SJCRH30 (cell line): ENCODE measurements at places on chromosomes 12 and 14.
A peak's percentile ranks its signal among the peaks of the same experiment; 100 is the strongest.

GRCh38 chr14:102691763-102692162, 85.5 kb upstream of the TRAF3 start:
- DNase-seq, result no peak
- no peaks in the 10 kb centered on the region for H3K27me3 ChIP-seq
- no peak overlapping the region for H3K27ac ChIP-seq
- no peaks in the 10 kb centered on the region for H3K4me1 ChIP-seq

DNA sequence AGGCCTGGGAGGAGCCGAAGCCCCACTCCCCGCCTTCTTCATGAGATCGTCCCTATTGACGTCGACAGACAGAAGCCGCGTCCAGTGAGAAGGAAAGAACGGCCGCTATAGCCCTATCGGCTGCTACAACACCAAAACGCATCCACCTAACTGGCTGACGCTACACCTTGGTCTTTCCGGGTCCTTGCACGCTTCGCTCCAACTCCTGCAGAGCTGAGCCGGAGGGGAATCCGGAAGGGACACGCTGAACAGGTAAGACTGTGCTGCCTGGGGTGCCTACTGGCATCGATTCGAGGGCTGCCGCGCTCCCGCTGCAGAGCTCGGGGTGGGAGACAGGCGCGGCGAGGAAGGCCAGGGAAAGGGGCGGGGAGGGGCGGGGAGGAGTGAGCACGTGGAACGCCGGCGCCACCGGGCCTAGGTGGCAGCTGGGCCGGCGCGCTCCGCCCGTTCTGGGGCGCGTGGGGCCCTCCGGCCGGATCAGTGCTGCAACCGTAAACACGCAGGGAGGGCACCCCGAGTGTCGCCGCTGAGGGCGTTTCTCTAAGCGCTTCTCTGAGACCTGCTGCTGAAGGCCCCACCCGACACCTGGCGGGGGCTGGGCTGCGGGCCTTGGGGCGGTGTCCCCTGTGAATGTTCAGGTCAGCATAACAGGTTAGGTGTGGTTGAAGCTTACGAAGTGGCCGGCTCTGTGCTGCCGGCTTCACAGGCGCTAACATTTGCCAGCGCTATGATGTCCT, at the start of gene DCAF4:
Gene DCAF4 (plus strand): TSS at position 173 of the 737 bp plus-strand sequence. CDS start 11,515 bp downstream, outside the sequence.
- peak; percentile 98 for DNase-seq
- H3K27ac ChIP-seq, result peak within 1 kb of the TSS; percentile 60
- H3K4me1 ChIP-seq, result no peaks in the 10 kb centered on the region

GRCh38 chr12:116123451-116124258, 153.8 kb downstream of the MED13L start:
- H3K27me3 ChIP-seq, result no peaks in the 10 kb centered on the region
- H3K27ac ChIP-seq, result peak overlapping the region; percentile 99
- H3K36me3 ChIP-seq, result no peaks in the 10 kb centered on the region
- peak overlapping the region; percentile 39 for H3K4me3 ChIP-seq

DNA sequence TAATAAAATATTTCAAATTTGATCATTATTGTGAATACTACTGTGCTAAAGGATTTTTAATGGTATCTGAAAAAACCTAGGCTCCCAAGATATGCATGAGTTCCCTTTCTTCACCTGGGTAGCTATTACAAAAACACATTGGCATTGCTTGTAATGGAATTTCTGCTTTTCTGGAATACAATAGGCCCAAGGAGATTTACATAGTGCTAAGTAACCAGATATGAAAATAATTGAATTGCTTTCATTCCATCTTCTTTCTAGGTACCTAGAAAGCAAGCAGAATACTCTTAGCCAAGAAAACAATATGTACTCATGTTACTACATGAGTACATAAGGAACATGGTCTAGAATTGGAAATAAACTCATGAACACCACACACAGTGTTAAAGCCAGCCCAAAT, 291.9 kb downstream of the KCNC2 start:
- H3K36me3 ChIP-seq, result no peaks in the 10 kb centered on the region
- no peak for DNase-seq
- peaks cover 4% of the 10 kb centered on the region; the same call in 1 of the 2 replicates for H3K4me1 ChIP-seq

GRCh38 chr12:110079477-110080400, 31.4 kb upstream of the C12orf76 start:
- no peak overlapping the region for H3K27ac ChIP-seq
- peaks cover 3% of the 10 kb centered on the region; the same call in 1 of the 2 replicates for H3K27me3 ChIP-seq
- no peaks in the 10 kb centered on the region for H3K36me3 ChIP-seq

GRCh38 chr12:119980242-119980641, 8.8 kb upstream of the BICDL1 start:
- no peak overlapping the region for H3K27ac ChIP-seq
- no peak for DNase-seq
- H3K27me3 ChIP-seq, result no peaks in the 10 kb centered on the region
- no peak overlapping the region for H3K4me3 ChIP-seq
- no peaks in the 10 kb centered on the region for H3K4me1 ChIP-seq
- no peaks in the 10 kb centered on the region for H3K36me3 ChIP-seq

- no peak overlapping the region for H3K27ac ChIP-seq
- no peaks in the 10 kb centered on the region for H3K36me3 ChIP-seq
- H3K4me1 ChIP-seq, result peaks cover 34% of the 10 kb centered on the region
- peak; percentile 67 for DNase-seq
- H3K4me3 ChIP-seq, result no peak overlapping the region
Observed at GRCh38 chr14:76486251-76486743, 110.4 kb downstream of the ESRRB start.

DNA sequence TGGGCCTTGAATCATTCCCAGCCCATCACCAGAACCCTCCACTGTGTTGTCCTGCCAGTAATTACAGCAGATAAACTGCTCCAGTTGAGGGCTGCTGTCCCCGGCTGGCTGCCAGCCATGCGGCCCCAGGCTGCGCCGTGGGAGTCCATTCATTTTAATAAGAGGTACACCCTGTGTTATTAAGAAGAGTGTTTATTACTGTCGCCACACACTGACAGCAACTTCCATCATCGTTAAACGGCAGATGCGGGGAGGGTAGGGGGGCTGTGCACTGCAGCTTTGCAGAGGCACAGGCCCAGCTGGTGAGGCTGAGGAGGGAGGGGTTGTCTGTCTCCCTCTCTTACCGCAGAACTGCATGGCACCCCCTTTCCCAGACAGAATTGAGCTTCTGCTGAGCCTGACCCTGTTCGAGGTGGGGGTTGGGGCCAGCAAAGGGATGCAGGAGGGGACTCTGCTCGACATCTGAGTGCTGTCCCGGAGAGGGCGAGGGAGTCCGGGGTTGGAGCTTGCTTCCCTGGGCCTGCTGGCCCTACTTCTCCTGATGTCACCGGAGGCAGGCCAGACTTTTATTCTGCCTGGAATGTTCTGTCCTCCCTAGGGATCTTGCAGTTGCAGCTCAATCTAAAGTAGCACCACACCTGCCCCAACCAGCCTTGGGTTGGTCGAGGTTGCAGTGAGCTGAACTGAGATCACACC, 33.8 kb upstream of the GPATCH2L start:
- no peak overlapping the region for H3K4me3 ChIP-seq
- H3K27ac ChIP-seq, result no peak overlapping the region
- no peaks in the 10 kb centered on the region for H3K36me3 ChIP-seq
- no peaks in the 10 kb centered on the region for H3K4me1 ChIP-seq
- H3K27me3 ChIP-seq, result no peaks in the 10 kb centered on the region

DNA sequence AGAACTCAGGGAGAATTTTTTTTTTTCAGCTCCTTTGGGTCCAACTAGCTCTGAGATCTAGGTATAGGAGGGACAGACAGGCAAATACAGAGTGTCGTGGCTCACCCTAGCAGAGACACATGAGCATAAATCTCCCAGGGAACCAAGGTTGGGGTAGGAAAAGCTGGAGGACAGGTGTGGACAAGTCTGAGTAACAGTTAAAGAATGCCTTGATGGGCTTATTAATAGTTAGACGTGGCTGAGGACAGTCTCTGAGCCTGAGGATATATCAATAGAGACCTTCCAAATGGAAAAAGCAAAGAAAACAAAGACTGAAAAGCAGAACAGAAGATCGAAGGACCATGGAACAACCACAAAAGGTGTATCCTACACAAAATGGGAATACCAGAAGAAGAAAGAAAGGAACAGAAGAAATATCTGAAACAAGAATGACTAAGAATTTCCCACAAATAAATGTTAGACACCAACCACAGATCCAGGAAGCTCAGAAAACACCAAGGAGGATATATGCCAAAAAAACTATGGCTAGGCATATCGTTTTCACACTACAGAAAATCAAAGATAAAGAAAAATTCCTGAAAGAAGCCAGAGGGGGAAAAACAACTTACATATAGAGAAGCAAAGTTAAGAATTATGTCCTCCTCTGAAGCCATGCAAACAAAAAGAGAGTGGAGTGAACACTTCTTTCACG, 80.9 kb downstream of the PTPRB start:
- no peaks in the 10 kb centered on the region for H3K36me3 ChIP-seq

GRCh38 chr14:75032939-75033338, 18.3 kb downstream of the MLH3 start:
- H3K4me3 ChIP-seq, result no peak overlapping the region
- no peak overlapping the region for H3K27ac ChIP-seq
- no peaks in the 10 kb centered on the region; the same call in 1 of the 2 replicates for H3K36me3 ChIP-seq

GRCh38 chr14:88202286-88202685, 120.8 kb downstream of the KCNK10 start:
- no peaks in the 10 kb centered on the region for H3K4me1 ChIP-seq
- H3K27me3 ChIP-seq, result no peaks in the 10 kb centered on the region
- no peak for DNase-seq
- no peak overlapping the region for H3K4me3 ChIP-seq
- no peaks in the 10 kb centered on the region for H3K36me3 ChIP-seq

DNA sequence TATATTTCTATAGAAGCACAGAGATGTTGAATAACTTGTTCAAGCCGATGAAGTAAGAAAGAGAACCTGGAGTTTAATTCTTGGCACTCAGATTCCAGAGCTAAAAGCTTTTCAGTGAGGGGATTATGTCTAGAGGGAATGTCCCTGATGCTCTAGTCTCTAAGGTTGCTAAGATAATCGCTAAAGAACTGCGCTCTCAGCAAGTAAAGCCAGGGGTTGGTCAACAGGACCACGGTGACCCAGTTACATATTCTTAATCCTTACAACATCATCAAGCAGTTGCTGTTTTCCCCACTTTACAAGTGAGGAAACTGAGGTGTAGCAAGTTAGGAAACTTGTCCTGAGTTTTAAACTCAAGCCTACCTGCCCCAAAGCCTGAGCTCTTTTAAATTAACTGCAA, 110.8 kb downstream of the DAD1 start:
- H3K27ac ChIP-seq, result no peak overlapping the region; the same call in 1 of the 2 replicates
- DNase-seq, result no peak
- no peaks in the 10 kb centered on the region for H3K36me3 ChIP-seq
- H3K4me3 ChIP-seq, result no peak overlapping the region
- H3K27me3 ChIP-seq, result no peaks in the 10 kb centered on the region
- H3K4me1 ChIP-seq, result peaks cover 89% of the 10 kb centered on the region

DNA sequence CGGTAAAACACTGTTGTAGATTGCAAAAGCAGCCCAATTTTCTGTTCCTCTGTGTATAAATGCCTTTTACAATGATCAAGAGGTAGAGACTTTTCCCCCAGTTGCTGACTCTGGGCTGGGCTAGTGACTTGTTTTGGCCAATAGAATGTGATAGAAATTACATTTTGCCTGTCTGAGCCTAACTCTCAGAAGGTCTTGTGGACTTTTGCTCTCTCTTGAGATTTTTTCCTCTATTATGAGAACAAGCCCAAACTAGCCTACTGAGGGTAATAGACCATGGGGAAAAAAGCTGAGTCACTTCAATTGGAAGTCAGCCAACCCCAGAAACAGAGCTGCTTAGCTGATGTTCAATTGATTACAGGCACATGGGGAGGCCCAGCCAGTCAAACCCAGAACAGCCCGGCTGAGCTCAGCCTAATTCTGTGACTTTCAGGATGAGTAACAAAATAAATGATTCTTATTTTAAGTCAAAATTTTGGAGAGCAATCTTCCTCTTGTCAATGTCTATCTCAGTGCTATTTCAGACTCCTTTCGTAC, 61.4 kb downstream of the MYF5 start:
- H3K27ac ChIP-seq, result peak overlapping the region; percentile 72
- peak; percentile 91 for DNase-seq
- H3K4me1 ChIP-seq, result peaks cover 14% of the 10 kb centered on the region
- H3K36me3 ChIP-seq, result no peaks in the 10 kb centered on the region; the same call in 1 of the 2 replicates
- no peak overlapping the region for H3K4me3 ChIP-seq

DNA sequence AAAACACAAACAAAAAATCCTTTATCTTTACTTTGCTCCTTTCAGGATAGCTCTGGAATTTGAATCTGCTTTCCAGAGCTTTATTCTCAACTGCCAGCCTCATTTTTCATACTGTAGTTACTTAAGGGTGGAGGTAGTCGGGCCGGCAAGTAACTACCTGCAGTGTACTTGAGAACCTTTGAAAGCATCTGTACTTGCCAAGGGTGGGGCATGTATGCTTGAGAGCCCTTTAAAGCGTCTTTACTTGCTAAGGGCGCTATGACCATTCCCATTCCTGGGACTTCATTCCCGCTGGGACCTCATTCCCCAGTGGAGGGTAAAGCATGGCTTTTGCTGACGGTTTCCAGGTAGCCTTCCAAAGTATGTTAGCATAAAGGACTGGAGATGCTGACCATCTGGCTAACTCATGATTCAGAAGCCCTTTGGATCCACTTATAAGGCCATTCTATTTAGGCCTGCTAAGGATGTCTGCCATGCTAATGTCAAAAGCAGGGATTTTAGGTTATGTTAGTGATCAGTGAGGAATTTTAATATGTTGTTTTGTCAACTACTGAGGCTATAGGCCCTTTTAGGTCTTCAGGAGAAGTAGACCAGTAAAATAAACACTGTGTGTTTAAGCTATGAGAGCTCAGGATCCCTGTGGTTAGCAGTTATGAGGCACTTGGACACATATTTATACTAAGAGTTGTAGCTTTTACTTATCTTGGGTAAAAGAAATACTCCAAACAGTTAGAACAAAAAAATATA, 74.9 kb downstream of the CRADD start:
- H3K4me3 ChIP-seq, result no peak overlapping the region
- H3K36me3 ChIP-seq, result no peaks in the 10 kb centered on the region
- H3K27me3 ChIP-seq, result no peaks in the 10 kb centered on the region
- no peak overlapping the region for H3K27ac ChIP-seq
- no peak for DNase-seq
- H3K4me1 ChIP-seq, result no peaks in the 10 kb centered on the region

- peak overlapping the region; percentile 29 for H3K4me3 ChIP-seq
- H3K27me3 ChIP-seq, result no peaks in the 10 kb centered on the region
- peak; percentile 98 for DNase-seq
- peaks cover 44% of the 10 kb centered on the region for H3K4me1 ChIP-seq
Observed at GRCh38 chr14:53599221-53599945, 357.2 kb downstream of the BMP4 start.

- DNase-seq, result no peak
- no peaks in the 10 kb centered on the region for H3K36me3 ChIP-seq
- H3K27ac ChIP-seq, result no peak overlapping the region
- no peaks in the 10 kb centered on the region for H3K4me1 ChIP-seq
- H3K4me3 ChIP-seq, result no peak overlapping the region
- no peaks in the 10 kb centered on the region for H3K27me3 ChIP-seq
Observed at GRCh38 chr12:40168001-40168400, 56.8 kb upstream of the LRRK2 start.

- DNase-seq, result no peak
- no peaks in the 10 kb centered on the region for H3K36me3 ChIP-seq
- no peak overlapping the region for H3K27ac ChIP-seq
- H3K4me1 ChIP-seq, result no peaks in the 10 kb centered on the region
- H3K4me3 ChIP-seq, result no peak overlapping the region
Observed at GRCh38 chr12:121026274-121027045, 10.2 kb upstream of the C12orf43 start.

GRCh38 chr12:101527682-101528081, 52.5 kb downstream of the SPIC start:
- no peaks in the 10 kb centered on the region for H3K27me3 ChIP-seq
- no peaks in the 10 kb centered on the region for H3K36me3 ChIP-seq
- no peak for DNase-seq
- no peak overlapping the region for H3K4me3 ChIP-seq
